ENCODE measurements at places on chromosomes 7 and 10. TPM values are rescaled to one million over a fixed set of nuclear protein-coding genes. Genes with fewer than 3 reads are reported as not detected.

The AEBP1 gene
- not detected for total RNA-seq

The EPHA1 gene
- total RNA-seq = 1.2 TPM

The TFAM gene
- 62.3 TPM for total RNA-seq

The FEZF1 gene
- not detected for total RNA-seq

The FGL2 gene
- total RNA-seq = not detected

The MEST gene
- total RNA-seq = 39.0 TPM

The RADIL gene
- total RNA-seq = not detected

The OR2A25 gene
- not detected for total RNA-seq

Data from MCF 10A (cell line).